IMR-90 (cell line): ENCODE measurements at places on chromosomes 1 and 21. TPM values are rescaled to one million over a fixed set of nuclear protein-coding genes. Genes with fewer than 3 reads are reported as not detected.

- no peak for DNase-seq
Observed at GRCh38 chr21:41316200-41317062, at the start of gene FAM3B. TSS of gene FAM3B (plus strand) at chr21:41316801. CDS start at chr21:41316880, 79 bp downstream.

Gene RHBG
- not detected in 2 replicates for total RNA-seq

Gene SYT6
- total RNA-seq: not detected in 2 replicates

Gene ILDR2
- total RNA-seq: under 0.01 TPM in 2 replicates

DNA sequence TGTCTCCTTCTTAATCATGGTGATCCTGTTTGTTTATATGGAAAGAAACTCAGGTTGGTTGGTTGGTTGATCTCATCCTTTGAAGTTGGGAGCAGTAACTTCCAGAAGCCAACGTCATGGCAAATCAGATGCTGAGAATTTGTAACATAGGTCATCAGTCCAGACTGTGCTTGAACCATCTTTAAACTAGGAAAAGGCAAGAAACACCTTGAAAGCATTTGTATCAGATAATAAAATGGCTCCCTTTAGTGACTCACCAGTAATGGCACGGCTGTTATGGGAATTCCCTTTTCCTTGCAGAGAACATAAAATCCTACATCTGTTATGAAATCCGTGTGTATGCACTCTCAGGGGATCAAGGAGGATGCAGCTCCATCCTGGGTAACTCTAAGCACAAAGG is 58.1 kb downstream of the SERBP1 start:
- DNase-seq: peak; percentile 46

Gene OR11L1
- not detected in 2 replicates for total RNA-seq

DNA sequence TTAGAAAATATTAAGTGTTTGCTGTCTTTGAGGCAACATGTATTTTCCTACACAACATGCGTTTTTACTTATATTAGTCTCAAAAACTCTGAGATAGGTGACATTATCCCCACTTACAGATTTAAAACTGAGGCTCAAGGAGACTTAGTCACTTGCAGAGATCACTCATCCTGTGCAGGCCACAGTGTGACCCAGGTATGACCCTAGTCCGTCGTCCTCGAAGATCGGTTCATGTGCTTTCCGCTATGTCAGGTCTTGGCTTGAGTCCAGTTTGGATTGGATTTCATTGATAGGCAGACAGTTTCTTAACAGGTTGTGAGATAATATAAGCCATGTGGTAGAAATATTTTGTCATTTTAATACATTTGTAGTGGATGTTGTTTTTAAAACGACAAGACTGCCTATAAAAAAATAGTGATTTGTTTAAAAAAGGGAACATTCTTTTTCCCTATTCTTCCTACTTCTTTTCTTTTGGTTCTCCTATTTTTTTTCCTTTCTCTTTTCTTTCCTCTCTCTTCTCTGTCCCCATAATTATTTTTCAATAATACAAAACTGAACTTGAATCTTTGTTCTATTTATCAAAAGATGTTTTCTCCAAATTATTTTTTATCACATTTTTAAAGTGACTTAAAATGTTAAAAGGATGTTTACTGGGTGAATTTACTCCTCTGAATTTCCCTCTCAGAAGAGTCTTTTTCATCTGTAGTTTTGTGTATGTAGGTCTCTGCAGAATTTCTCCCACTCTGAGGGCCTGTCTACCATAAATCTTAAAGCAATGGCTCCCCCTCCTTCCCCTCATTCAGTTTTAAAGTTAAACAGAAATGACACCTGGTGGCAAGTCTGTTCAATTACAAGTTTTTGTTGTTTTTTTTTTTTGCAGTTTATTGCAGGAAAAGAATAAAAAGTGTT is 81.8 kb downstream of the PHTF1 start:
- DNase-seq: peak; percentile 63
